ENCODE measurements at places on chromosomes 16 and 17.

GRCh38 chr16:74892574-74893461 is 92.1 kb downstream of the WDR59 start:
- no peak for DNase-seq

DNA sequence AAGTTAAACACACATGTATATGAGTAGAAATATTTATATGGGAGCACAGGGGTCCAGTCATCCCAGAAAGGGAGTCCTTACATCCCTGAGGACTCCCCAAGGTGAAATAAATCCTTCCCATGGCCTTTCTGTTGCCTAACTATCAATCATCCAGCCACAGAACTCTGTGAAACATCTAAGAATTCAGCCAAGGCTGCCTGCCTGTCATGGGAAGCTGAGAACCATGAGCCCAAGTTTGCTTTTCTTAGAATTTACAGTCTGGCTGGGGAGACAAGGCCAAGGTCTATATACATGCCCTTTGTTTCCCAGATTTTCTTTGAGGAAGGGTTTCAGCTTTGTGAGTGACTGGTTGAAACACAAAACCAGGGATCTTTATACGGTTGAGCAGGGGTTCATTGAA is 15.8 kb downstream of the MYL4 start:
- no peak for DNase-seq

DNA sequence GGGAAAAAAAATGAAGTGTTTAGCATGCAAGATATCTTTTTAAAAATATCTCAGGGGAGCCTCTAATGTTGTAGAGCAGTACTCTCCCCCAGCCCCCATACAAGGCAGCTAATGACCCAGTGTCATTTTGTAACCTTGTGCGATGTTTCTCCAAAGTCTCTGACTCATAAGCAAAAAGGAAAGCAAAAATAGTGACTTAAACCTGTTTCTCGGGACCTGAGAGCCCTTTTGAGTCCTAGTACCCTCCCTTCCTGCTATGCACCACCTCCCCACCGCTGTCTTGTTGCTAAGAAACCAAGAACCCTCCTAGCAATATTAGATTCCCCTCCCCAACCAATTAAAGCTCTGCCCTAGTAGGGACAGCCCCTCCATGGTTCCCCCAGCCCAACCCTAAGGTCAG is 2.8 kb downstream of the MYCBPAP start:
- peak; percentile 78 for DNase-seq

- no peak for DNase-seq
Observed at GRCh38 chr17:78958641-78959127, 21.0 kb downstream of the LGALS3BP start.

DNA sequence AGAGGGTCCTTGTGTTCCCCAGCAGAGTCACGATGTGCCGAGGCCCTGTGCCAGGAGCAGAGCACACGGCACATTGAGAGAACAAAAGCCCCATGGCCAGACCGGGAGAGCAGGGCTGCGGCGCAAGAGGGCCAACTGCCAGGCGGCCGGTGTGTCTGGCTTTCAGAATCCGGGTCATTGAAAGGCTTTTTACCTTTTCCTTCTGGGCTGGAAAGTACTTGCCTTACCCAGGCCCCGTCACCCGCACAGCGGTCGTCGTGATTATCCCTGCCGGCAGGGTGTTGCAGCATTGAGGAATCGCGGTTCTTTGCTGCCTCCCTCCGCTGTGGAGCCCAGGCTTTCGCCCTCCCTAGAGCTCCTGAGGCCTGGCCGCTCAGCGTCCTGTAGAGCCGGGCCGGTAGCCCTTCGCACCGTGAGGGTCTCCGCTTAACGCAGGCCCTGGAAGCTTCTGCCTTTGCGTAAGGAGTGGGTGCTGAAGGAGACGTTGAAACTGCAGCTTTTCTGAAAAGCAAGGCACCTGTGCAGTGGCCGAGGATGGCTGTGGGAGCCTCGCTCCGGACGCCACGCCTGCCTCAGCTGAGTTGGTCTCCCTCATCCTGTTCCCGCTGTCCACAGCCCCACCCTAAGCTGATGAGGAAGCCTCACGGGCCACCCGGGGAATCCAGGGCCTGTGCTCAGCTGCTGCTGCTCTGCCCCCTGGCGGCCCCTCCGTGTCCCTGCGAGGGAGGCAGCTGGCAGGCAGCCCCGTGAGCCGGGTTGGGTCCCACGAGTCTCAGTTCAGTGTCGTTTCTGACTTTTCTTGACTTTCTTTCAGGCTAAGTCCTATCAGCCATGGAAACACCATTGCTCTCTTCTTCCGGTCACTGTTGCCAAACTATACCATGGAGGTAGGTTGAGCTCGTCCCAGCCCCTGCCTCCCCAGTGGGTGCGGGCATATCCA is 8.6 kb upstream of the MC1R start:
- DNase-seq, result peak; percentile 77

DNA sequence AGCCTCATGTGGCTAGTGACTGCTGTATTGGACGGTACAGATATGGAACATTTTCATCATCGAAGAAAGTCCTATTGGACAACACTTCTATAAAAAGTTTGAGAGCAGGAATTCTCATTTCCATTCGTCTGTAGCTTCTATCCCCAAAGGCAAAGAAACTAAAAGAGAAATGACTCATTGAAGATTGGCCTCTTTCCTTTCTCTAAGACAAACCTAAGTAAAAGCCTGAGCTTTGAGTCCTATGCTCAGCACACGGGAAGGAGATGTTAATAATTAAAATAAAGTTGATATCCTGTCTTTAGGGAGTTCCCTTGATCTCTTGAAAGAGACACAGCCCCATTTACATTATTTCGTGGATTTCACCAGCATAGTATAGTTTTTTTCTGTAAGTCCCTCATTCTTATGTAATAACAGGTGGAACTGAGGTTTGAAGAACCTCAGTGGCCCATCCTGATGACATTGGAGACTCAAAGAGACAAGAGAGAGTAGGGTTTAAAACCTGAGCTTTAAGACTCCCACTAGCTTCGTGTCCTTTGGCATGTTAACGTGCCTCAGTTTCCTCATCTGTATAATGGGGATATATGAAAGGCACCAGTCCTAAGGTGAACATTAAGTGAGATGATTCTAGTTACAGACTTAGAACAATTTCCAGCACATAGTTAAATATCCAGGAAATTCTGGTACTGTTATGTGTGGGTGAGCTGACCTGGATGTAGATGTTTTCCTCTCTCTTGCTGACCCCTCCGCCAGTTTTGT is 174.0 kb downstream of the IRX3 start:
- no peak for DNase-seq

- DNase-seq, result peak; percentile 46
Observed at GRCh38 chr17:29645515-29646051, 22.9 kb upstream of the CORO6 start.

DNA sequence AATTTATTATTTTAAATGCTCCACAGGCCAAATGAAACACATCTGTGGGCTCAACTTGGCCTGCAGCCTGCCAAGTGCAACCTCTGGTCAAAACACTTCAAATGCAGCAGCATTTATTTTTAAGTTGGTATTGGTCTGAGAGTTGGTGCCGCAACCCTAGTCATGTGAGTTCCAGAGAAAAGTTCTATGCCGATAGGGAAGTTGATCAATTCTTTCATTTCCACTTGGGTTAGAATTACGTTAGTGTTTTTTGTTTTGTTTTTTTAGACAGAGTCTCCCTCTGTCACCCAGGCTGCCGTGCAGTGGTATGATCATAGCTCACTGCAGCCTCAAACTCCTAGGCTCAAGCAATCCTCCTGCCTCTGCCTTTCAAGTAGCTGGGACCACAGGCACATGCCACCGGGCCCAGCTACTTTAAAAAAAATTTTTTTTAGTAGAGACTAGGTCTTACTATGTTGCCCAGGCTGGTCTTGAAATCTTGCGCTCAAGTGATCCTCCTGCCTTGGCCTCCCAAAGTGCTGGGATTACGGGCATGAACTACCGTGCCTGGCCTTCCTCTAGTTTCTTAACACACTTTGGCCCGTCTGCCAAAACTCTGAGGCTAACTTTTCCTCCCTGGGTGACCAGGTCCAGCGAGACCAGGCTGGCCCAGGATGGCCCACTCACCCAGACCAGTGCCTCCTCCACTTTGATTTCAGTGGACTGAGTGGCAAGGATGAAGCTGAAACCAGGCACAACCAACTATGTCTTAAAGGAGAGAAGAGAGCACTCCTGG is 221.1 kb downstream of the MRTFB start:
- no peak for DNase-seq

DNA sequence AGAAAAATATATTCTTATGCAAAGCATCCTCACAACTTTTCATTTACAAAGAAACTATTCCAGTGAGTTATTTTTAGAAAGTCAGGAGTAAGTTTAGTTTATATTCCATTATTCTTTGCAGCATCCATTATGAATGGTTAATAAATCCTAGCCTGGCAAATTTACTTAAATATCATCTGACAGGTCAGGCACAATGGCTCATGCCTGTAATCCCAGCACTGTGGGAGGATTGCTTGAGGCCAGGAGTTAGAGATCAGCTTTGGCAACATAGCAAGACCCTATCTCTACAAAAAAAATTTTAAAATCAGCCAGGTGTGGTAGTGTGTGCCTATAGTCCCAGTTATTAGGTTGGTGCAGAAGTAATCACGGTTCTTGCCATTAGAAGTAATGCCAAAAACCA is 12.9 kb downstream of the ESRP2 start:
- no peak for DNase-seq

GRCh38 chr16:75246504-75247205 is 4.8 kb downstream of the BCAR1 start:
- no peak for DNase-seq

DNA sequence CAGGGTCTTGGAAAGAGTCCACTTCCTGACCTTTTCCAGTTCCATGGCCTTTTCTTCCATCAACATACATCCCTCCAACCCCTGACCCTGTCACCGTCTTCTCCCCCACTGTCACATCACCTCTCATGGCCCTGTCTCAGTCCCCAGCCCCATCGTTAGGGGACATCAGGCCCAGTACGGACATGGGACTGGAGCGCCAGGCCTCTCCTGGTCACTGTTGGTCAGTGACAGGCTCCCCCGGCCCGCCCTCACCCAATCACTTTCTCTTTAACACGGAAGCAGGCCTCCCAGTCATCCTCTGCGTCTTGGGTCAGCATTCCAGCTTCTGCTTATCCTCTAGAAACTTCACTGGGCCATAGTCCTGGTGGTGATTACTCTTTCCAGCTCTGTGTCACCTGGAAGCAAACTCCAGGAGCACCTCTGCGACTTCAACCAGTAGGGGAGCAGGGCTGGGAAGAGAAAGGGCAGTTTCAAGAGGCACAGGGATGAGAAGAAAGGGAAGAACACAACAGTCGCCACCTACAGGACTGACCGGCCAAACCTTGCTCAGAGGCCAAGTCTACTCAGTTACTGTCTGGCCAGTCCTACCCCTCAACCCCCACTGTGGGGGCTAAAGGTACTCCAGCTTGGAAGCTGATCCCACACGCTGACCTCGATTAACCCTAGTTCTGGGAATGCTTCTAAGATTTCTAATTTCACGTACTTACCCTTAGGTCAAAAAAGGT is 15.9 kb upstream of the ICAM2 start:
- DNase-seq, result no peak

- DNase-seq, result no peak
Observed at GRCh38 chr17:41860254-41860931, 4.8 kb downstream of the KLHL11 start.

DNA sequence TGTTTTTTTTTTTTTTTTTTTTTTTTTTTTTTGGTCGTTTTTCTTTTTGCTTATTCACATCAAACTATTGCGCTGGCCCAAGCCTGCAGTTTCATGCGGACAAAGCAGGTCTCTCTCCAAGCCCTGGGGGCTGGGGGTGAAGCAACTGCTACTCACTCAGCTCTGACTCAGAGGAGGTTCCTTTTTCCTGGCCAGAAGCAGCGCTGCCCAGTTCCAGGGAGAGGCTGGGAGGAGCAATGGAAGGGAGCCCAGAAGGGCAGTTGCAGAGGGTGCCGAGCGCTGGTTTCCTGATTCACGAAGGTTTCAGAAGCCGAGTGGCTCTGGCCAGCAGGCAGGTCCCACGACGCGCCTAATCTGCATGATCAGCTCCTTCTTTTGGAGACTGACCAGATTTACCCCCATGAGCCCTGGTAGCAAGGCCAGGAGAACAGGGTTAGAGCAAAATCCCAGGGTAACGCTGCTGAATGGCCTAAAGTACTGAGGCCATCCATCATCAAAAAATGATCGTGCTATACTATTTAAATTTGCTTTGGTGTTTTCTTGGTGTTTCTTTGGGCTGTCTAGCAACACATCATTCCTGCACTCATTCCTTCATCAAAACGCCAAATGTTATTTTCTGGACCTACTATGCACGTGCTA is 144.7 kb upstream of the SOX9 start:
- no peak for DNase-seq

- no peak for DNase-seq
Observed at GRCh38 chr17:29726715-29727252, 104.1 kb upstream of the CORO6 start.

DNA sequence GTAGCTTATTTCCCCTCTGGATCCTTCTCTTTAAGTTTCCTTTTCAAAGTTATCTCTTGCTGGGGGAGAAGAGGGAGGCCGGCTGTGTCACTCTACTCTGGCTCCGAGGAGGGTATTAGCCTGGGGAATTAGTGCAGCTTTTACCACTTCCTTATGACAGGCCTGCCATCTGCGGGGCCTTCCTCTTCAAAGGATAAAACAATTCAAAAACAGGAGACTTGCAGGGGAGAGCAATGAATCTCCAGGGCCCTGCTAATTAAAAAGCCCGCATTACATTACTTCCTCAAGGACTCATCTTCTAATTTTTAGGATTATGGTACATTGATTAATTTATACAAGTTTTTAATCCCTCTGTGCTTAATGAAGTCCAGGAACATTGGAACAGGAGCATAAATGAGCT is 190.9 kb upstream of the CDH5 start:
- no peak for DNase-seq

GRCh38 chr16:47732523-47733111 is 271.5 kb downstream of the PHKB start:
- DNase-seq, result peak; percentile 49

DNA sequence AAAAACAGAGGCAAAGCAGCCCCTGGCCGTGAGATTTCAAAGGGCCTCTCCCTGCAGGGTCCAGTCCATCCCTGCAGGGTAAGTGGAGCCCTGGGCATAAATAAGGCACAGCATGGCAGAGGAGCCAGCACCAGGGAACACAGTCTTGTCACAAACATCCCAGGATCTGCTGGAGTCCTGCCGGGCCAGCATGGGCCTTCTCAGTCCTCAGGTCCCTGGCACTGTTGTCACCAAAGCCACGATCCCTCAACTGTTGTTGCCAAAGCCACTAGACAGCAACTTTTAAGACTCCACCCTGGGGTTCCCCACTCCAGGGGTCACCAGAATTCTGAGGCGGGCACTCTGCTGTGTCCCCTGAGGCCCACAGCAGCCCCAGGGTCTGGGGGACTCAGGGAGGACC is 47.8 kb upstream of the BAHCC1 start:
- DNase-seq, result no peak

GRCh38 chr16:17149904-17150483 is 320.8 kb downstream of the XYLT1 start:
- no peak for DNase-seq

DNA sequence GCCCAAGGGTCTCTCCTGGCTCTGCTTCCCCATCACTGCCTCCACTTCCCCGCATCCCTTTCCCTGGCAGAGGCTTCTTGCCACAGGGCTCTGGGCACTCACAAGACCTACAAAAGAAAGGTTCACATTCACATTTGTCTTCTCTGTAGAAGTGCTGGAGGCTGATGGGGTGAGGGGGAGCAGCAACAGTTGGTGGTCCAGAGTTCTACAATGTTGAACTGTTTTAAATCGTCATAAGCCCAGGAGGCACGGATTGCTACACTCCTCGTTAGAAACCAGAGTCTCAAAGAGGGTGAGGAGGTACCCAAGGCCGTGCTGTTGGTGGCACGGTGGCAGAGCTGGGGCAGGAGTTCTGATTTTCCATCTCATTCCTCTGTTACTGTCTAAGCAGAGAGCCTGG is 5.8 kb upstream of the RAI1 start:
- no peak for DNase-seq

- no peak for DNase-seq
Observed at GRCh38 chr17:76953946-76954345, 85.7 kb downstream of the MGAT5B start.

- peak; percentile 13 for DNase-seq
Observed at GRCh38 chr16:72829846-72830775, 217.8 kb downstream of the ZFHX3 start.

Measured in activated CD8-positive, alpha-beta T cell treated with anti-CD3 and anti-CD28 coated beads for 36 hours (primary cell).